ENCODE measurements at places on chromosomes 6 and 20.

DNA sequence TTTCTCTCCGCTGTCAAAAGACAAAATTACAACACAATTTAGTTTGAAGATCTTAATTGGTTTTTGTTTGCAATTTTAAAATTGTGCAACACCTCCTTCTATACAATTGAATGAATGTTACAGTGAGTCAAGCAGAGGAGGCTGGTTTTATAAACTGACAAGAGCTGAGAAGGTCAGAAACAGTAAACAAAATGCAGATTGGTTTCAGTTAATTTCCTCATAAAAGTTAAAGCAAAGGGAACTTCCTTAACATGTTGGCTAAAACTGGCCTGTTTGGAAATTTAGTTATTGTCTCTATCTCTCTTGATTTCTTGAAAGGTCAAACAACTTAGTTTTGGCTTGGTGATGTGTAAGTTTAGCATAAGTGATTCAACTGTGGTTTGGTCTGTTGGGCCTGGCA lies 22.2 kb downstream of the KHDC1L start:
- DNase-seq: no peak

GRCh38 chr6:55918639-55919038 lies 43.2 kb upstream of the BMP5 start:
- no peak for DNase-seq

DNA sequence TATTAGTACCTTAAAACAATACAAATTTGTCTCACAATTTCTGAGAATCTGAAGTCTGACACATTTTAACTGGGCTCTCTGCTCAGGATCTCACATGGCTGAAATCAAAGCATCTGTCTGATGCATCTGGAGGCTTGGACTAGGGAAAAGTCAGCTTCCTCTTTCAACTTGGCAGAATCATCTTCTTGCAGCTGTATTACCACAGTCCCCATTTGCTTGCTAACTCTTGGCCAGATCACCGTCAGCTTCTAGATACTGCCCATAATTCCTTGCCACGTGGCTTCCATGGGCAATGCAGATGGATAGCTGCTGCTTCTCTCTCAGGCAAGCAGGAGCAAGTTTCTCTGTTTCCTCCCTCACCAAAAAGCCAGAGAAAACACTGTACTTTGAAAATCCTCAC lies 1106.4 kb upstream of the CITED2 start:
- DNase-seq: no peak

GRCh38 chr6:99330159-99330558 lies 19.3 kb downstream of the FAXC start:
- DNase-seq: peak; percentile 46

DNA sequence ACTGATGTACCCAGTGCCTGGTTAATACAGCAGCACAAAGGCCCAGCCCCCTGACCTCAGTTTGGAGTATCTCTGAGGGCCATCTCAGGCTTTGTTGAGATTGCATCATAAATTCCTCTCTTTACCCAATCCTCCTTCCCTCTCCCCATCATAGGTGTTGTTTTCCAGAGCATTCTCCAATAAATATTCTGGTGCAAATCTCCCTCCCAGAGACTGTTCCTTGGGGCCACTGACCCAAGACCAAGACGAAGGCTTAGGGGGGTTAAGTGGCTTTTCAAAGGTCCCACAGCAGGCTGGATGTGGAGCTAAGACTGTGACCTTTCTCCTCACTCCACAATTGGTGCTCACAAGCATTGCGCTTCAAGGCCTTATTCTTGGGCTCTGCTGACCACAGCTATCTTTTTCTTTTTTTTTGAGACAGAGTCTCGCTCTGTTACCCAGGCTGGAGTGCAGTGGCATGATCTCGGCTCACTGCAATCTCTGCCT lies 72.4 kb upstream of the ZMYND8 start:
- no peak for DNase-seq

DNA sequence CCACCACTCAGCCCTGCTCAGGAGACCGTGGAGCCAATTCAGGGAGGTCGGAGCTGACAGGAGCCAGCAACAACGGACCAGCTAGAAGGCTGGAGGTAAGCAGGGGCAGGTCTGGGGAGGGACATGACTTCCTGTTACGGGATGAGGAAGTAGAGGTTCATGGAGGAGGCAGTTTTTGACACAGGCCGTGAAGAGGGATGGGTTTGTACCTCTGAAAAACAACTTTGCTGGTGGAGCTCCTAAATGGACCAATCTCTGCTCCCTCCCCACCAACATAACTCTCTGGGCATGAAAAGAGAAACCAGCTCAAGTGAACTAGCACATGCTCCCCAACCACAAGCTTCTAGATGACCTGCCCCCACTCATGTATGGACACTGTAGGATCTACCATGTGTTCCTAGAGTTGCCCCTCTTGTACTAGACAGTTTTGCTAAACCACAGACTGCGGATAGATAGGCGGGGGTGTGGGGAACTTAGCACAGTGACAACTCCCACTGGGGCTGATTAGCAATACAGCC lies 31.4 kb downstream of the RALGAPA2 start:
- no peak for DNase-seq

DNA sequence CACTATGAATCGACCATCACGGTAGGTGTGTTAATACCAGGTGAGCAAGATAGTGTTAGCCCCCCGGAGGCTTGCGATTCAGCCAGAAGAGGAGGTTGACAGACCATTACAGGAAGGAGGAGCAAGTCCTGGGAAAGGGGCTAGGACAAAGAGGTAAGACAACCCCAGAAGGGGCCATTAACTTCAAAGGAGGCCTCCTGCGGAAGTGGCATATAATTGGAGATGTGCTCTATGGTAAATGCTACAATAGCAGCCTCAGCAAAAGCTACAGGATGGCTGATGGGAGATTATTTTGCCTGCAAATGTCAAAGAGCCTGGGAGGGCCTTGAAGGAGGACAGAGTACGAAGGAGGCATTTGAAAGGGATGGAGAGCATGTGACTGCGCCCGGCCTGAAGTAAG lies 108.6 kb upstream of the CITED2 start:
- DNase-seq: no peak

- no peak for DNase-seq
These were observed 164.7 kb downstream of the SCP2D1 start for GRCh38 chr20:18978311-18978710.

GRCh38 chr20:37796121-37796520 lies 102.3 kb downstream of the CTNNBL1 start:
- DNase-seq: no peak

GRCh38 chr6:45422503-45423110 lies 44.9 kb upstream of the SUPT3H start:
- peak; percentile 62 for DNase-seq

- no peak for DNase-seq
These were observed 82.3 kb upstream of the SHLD1 start for GRCh38 chr20:5667705-5668528.

DNA sequence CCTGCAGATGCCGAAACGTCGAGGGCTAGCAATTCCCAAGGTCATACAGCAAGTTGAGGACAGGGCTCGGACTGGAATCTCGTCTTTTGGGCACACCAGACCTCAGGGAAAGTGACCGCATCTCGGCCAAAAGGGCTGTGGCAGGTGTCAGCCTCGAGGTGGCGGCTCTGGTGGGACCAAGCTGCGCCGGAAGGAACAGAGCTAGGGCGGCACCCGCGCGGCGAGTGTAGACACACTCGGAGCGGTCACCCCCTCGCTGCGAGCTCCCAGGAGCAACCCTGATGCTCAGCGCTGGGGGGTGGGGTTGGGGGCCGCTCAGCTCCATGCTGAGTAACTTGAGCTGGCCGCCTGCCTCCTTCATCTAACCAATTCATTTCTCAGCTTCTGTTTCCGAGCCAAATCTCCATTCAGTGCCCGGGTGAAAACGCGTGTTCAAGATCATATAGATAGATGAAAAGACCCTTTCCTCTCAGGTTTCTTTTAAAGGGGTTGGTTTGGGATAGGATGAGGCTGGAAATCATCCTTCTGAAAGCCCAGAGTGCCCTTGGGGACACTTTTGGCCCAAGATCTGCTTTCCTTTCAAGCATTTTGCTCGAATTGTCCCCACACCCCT lies 2.2 kb upstream of the TUBB2B start:
- DNase-seq: peak; percentile 43

- no peak for DNase-seq
These were observed 435.5 kb upstream of the NRSN1 start for GRCh38 chr6:23690453-23691049.

DNA sequence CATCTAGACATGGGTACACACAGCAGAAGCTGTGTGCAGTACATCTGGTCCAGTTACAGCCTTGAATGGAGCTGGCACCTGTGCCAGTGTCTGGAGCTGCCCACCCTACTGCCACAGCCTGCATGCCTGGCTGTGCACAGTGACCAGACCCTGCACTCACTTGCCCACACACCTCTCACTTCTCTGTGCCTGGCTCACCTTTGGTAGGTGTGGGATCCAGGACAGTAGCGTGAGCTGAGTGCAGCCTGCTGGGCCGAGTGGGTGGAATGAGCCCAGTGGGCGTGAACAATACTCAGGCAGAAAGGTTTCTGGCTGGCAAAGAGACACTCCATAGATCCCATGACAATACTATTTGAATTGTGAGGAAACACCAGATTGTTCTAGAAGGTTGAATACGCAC lies 839.5 kb upstream of the FLRT3 start:
- DNase-seq: no peak

GRCh38 chr6:159726255-159726917 lies 920 bp upstream of the WTAP start:
- no peak for DNase-seq

All from activated naive CD8-positive, alpha-beta T cell treated with anti-CD3 and anti-CD28 coated beads for 36 hours (primary cell).